ENCODE measurements at places on chromosomes 3 and 15. TPM values are rescaled to one million over a fixed set of nuclear protein-coding genes. Genes with fewer than 3 reads are reported as not detected.

DNA sequence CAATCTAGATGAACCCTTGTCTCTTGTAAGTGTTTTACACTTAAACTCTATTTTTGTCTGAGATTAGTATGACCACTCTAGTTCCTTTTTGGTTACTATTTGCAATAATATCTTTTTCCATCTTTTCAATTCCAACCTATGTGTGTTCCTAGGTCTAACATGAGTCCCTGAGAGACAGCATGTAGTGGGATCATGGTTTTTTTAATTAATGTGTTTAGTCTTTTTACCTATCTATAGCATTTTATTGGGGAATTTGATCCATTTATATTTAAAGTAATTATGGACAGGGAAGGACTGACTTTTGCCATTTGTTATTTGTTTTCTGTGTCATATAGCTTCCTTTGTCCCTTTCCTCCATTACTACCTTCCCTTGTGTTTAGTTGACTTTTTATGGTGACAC lies 21.7 kb downstream of the TNFSF10 start:
- H3K4me1 ChIP-seq, result no peaks in the 10 kb centered on the region
- DNase-seq, result no peak
- H3K27me3 ChIP-seq, result no peaks in the 10 kb centered on the region
- H3K4me3 ChIP-seq, result no peak overlapping the region
- H3K36me3 ChIP-seq, result peaks cover 8% of the 10 kb centered on the region

DNA sequence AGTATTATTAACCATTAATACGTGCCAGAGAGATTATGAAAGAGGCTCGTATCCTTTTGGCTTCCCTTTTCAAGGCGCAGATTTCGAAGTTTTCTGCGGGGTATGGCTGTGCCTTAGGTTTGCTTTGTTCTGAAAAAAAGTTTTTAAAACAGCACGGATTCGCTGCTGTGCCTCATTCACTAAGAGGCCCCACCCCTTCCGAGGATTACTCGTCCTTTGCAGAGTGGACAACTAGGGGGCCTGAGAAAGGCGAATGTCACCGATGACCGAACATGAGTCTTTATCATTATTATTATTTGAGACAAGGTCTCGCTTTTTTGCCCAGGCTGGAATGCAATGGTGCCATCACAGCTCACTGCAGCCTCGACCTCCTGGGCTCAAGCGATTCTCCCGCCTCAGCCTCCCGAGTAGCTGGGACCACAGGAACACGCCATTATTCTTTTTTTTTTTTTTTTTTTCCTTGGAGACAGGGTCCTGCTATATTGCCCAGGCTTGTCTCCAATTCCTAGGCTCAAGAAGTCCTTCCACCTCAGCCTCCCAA lies 684 bp upstream of the RPS27L start:
- peak; percentile 38 for DNase-seq
- peak overlapping the region; percentile 62 for H3K4me3 ChIP-seq
- H3K36me3 ChIP-seq, result no peaks in the 10 kb centered on the region
- no peaks in the 10 kb centered on the region for H3K27me3 ChIP-seq

The CLDN18 gene
- 0.28 TPM for total RNA-seq

The ITIH4 gene
- total RNA-seq, result 4.5 TPM

- no peak overlapping the region for H3K4me3 ChIP-seq
- no peak overlapping the region for H3K27ac ChIP-seq
- no peaks in the 10 kb centered on the region for H3K4me1 ChIP-seq
- DNase-seq, result no peak
- no peaks in the 10 kb centered on the region for H3K36me3 ChIP-seq
These were observed 7.9 kb upstream of the UBXN7 start for GRCh38 chr3:196440041-196440537.

DNA sequence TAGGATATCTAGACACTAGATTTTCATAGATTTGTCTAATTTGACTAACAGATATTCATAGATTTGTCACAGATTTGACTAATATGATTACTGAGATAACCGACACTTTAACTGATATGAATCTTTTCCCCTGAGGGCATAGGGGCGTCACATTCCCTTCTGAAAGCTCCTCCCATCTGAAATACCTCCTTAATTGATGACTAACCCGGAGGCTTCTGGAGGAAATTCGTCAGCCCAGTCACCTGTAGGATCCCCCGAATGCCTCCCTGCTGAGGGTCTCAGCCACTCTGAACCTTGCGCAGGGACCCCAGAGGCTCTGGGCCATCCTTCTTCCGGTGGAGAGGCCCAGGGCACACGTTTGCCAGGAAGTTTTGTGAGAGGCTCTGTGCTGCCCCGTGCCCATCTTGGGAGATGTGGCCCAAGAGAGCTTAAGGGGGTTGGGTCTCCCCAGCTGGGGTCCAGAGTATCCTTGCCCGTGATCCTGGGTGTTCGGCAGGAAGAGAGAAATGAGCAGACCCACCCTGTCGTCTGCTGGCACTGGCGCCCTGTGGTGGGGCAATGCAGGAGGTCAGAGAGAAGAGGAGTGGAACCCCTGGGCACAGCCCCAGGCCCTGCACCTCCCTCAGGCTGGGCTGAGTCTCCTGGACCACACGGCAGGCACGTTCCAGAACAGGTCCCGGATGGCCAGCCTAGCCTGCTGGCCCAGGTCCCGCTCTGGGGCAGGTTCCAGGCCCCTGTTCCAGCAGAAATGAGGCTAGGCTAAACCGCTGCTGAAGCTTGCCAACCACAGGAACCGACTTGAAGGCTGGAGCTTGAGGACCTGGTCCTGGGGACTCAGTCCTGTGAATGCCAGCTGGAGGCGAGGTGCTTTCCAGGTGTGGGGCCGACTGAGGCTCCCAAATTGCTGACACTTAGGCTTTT lies 1.7 kb downstream of the PLA2G4D start:
- no peak overlapping the region for H3K27ac ChIP-seq
- no peaks in the 10 kb centered on the region for H3K27me3 ChIP-seq
- H3K36me3 ChIP-seq, result no peaks in the 10 kb centered on the region
- no peak overlapping the region for H3K4me3 ChIP-seq

DNA sequence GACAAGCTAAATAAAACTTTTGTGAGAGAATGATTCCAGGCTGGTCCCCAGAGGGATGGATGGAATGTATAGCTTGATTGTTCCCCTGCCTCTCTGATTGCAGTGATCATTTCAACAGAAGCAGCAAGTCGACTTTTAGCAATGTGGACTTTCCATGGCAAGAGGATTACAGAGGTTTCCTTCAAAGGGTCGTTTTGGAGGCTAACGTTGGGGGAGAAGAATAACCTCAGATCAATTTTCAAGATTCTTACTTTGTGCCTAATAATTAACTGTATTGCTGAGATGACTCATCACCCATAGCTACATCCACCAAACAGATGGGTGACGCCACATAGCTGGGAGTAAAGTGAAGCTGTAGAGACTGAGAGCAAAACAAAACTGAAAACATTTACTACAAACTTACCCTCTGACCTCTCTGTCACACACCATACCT lies 79.9 kb downstream of the GTPBP8 start:
- DNase-seq, result no peak
- H3K4me1 ChIP-seq, result no peaks in the 10 kb centered on the region
- H3K27ac ChIP-seq, result no peak overlapping the region
- no peaks in the 10 kb centered on the region for H3K27me3 ChIP-seq

The PLSCR2 gene
- 0.28 TPM for total RNA-seq

DNA sequence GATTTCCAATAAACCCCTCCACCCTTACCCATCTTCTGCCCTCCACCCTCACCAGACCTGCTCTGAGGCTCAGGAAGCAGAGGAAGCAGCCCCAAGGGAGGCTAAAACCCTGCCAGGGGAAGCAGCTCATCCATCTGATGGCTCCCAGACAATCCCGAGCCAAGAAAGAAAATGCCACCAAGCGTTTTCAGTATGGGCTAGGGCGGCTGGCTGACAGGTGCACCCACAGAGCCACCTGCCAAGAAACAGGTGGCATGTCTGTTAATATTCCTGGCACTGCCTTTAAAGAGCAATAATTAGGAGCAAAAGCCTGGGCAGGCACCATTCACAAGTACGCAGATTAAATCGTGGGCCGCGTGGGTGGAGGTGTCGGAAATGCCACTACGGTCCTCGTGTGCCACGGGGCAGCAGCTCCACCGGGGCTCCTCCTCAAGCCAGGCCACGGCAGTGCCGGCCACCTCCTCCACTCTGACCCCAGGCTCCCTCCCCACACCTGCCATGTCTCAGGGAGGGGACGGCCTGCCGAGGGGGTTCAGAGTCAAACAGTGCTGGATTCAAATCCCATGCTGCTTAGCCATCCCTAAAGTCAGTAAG lies 23.9 kb upstream of the GRIP2 start:
- no peak overlapping the region for H3K27ac ChIP-seq
- H3K36me3 ChIP-seq, result no peaks in the 10 kb centered on the region
- H3K4me1 ChIP-seq, result no peaks in the 10 kb centered on the region
- H3K4me3 ChIP-seq, result no peak overlapping the region
- H3K27me3 ChIP-seq, result peaks cover 17% of the 10 kb centered on the region
- no peak for DNase-seq

The OR4F6 gene
- not detected for total RNA-seq

GRCh38 chr3:58356054-58356453 lies 23.4 kb downstream of the PXK start:
- peaks cover 2% of the 10 kb centered on the region for H3K36me3 ChIP-seq
- no peak for DNase-seq
- H3K4me1 ChIP-seq, result peaks cover 2% of the 10 kb centered on the region

DNA sequence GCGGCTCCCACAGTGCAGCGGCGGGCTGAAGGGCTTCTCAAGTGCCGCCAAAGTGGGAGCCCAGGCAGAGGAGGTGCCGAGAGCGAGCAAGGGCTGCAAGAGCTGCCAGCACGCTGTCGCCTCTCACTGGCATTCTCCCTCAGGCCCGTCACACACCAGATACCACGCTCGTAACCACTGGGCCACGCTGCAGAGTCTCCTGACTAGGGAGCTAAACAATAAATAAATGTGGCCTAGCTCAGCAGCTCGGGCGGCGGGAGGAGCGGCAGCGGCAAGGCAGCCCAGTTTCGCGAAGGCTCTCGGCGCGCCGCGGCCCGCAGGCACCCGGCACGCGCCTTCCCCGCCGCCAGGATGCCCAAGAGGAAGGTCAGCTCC lies 55.9 kb upstream of the FAM174B start:
- H3K4me1 ChIP-seq, result peaks cover 8% of the 10 kb centered on the region
- H3K27me3 ChIP-seq, result peaks cover 14% of the 10 kb centered on the region
- DNase-seq, result no peak
- no peak overlapping the region for H3K27ac ChIP-seq
- no peak overlapping the region for H3K4me3 ChIP-seq

The TMEM212 gene
- not detected for total RNA-seq

The ASB7 gene
- 10.6 TPM for total RNA-seq

- no peaks in the 10 kb centered on the region for H3K36me3 ChIP-seq
- DNase-seq, result no peak
- H3K27ac ChIP-seq, result no peak overlapping the region
- no peaks in the 10 kb centered on the region for H3K4me1 ChIP-seq
These were observed 109.4 kb upstream of the AGTR1 start for GRCh38 chr3:148588291-148588690.

DNA sequence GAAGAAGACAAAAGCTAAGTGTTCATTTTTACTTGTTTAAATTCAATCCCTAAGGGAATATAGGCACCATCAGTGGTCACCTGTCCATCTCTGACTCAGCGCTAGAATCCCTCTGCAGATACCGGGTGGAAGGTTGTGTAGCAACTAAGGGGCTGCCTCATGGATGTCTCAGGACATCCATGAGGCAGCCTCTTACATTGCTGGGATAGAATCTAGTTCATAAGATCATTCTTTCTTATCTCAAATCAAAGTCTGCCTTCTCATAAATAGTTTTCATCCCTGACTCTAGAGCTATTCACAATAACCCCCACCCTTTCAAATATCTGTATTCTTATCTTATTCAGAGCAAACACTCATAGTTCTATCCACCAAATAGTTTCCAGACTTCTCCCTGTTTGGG lies 38.1 kb downstream of the HSPBAP1 start:
- peaks cover 16% of the 10 kb centered on the region for H3K36me3 ChIP-seq
- H3K4me1 ChIP-seq, result no peaks in the 10 kb centered on the region
- no peaks in the 10 kb centered on the region for H3K27me3 ChIP-seq
- H3K27ac ChIP-seq, result no peak overlapping the region
- H3K4me3 ChIP-seq, result no peak overlapping the region

GRCh38 chr3:149706905-149707304 lies 45.4 kb downstream of the COMMD2 start:
- H3K4me3 ChIP-seq, result no peak overlapping the region
- no peak for DNase-seq
- H3K4me1 ChIP-seq, result no peaks in the 10 kb centered on the region

DNA sequence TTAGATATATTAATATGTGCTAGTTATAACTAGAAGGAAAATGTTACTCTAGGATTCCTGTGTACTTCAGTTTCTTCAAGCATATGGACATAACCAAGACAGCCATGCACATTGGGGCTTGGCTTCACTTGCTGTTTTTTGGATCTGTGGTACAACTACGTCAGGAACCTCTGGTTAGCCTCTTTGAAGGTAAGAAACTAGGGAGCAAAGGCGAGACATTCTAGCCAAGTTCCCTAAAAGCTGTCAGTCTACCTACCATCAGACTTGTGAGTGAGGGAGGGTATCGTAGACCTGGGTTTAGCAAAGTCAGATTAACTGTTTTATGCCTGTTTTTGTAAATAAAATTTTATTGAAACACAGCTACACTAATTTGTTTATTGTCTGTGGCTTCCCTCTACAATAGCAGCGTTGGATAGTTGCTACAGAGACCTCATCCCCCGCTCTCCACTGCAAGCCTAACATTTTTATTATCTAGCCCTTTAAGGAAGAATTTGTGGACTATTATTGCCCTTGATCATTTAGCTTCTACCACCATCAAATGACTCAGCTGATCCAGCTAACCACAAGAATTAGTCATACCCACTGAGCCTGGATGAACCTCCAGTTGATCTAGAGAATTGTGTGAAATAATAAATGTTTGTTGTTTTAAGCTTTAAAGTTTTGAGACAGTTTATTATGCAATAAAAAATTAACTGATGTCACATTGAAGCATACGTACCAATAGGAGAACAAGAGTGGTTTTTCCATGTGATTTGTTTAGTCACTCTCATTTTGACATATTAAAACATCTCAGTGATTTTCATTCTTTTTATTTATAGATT lies 58.1 kb downstream of the RSRC1 start:
- H3K36me3 ChIP-seq, result no peaks in the 10 kb centered on the region
- no peak for DNase-seq
- no peaks in the 10 kb centered on the region for H3K4me1 ChIP-seq
- no peak overlapping the region for H3K4me3 ChIP-seq

- H3K27me3 ChIP-seq, result no peaks in the 10 kb centered on the region
- no peak overlapping the region for H3K27ac ChIP-seq
- DNase-seq, result no peak
- no peak overlapping the region for H3K4me3 ChIP-seq
- peaks cover 11% of the 10 kb centered on the region for H3K4me1 ChIP-seq
- H3K36me3 ChIP-seq, result no peaks in the 10 kb centered on the region
These were observed 1.3 kb downstream of the CX3CR1 start for GRCh38 chr3:39278616-39278935.

The ITIH1 gene
- total RNA-seq, result 0.52 TPM

DNA sequence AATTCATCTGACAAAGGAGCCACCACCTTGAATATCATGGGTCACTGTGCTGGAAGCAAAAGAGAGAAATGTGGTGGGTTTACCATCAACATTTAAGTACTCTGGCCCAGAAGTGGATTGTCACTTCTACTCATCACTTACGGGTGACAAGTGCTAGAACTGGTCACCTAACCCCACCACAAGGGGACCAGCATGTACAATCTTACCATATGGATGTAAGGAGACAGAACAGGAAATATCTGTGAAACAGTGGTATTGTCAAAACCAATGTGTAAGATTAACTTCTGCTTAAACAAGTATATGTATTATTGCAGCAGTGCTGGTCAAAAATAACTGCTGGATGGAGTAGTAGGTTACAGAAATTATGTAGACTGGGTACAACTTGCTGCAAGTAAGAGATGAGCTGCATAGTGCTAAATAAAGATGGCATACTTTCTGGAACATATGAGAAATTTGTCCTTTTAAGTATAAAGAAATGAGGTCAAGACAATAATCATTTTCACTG lies 171.8 kb downstream of the POTEB3 start:
- no peaks in the 10 kb centered on the region for H3K4me1 ChIP-seq
- no peaks in the 10 kb centered on the region for H3K27me3 ChIP-seq
- no peak overlapping the region for H3K27ac ChIP-seq
- H3K4me3 ChIP-seq, result no peak overlapping the region
- H3K36me3 ChIP-seq, result no peaks in the 10 kb centered on the region

The PARP3 gene
- 8.0 TPM for total RNA-seq

The TRIM42 gene
- not detected for total RNA-seq

The ZCWPW2 gene
- total RNA-seq, result 0.24 TPM
